Activated T-helper 1 cell treated with anti-CD3 and anti-CD28 coated beads, Interleukin-2, amount 50 U/mL, for 16 hours (primary cell): ENCODE measurements at places on chromosomes 7 and 10.

GRCh38 chr10:78278058-78278404 is 244.4 kb downstream of the RPS24 start:
- no peak for DNase-seq

DNA sequence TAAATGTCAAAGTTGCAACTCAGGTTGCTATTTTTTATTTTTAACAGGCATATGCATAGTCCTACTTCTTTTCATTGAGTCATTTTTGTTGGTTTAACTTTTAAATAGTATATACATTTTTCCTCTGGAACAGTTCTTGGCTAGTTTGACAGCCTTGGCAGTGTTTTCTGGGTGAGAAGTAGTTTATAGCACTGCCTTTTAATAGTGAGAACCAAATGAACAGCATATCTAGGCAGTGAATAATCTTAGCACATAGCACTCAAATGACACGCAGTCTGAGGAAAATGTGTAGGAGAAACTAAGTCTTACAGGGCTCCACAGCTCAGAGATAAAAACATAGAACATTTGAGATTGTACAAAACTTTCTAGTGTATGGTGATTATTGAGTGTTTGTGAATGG is 265.5 kb upstream of the POT1 start:
- DNase-seq = no peak

DNA sequence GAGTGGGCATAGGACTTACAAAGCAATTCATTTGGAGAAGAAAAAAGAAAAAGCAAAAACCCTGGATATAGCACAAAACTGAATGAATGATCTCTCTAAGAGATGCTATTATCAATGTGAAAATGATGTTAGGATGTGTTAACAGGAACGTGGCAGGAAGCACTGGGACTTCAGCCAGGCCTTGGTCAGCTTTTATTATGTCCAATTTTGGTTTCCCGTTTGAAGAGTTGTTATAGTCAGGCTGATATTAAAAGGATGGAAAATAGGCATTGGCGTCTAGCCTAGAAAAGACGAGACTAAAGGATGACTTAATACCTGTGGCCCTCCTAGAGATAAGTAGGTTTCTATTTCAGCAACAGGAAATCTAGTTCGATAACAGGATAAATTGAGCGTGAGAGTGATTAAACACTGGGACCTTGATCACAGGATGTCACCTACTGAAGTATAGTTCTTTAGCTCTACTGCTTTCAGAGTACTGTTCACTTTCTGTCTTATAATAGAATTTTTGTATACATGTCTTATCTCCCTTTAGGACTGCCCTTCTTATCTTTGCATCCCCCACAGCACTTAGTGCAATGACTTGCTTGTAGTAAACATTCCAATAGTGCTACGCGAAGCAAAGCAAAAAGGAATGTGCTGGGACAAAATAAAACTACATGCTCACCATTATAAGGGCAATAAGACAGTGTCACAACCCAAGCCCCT is 99.8 kb upstream of the AGBL3 start:
- no peak for DNase-seq

- DNase-seq = no peak
These were observed 49.7 kb downstream of the FAM241B start for GRCh38 chr10:69679736-69680135.

- no peak for DNase-seq
These were observed 218.0 kb downstream of the PHF14 start for GRCh38 chr7:11191574-11192220.

- peak; percentile 49 for DNase-seq
These were observed 9.1 kb upstream of the ZYX start for GRCh38 chr7:143372070-143372469.

DNA sequence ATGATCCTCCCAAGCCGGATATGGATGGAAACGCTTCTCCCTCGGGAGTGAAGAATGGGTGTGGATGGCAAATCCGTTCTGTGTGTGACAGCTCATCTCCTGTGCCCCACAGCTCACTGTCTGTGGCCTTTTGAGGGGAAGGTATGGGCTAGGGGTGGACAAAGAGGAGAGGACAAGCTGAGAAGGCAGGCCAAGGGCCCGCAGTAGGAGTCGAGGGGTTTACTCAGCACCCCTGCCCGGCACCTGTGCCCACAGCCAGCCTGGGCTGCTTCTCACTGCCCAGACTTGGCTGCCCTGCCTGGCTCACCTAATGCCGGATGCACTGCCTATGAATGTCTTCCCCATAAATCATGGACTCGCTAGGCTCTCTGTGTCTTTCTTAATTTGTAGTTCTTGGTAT is 503.8 kb downstream of the TCERG1L start:
- no peak for DNase-seq

DNA sequence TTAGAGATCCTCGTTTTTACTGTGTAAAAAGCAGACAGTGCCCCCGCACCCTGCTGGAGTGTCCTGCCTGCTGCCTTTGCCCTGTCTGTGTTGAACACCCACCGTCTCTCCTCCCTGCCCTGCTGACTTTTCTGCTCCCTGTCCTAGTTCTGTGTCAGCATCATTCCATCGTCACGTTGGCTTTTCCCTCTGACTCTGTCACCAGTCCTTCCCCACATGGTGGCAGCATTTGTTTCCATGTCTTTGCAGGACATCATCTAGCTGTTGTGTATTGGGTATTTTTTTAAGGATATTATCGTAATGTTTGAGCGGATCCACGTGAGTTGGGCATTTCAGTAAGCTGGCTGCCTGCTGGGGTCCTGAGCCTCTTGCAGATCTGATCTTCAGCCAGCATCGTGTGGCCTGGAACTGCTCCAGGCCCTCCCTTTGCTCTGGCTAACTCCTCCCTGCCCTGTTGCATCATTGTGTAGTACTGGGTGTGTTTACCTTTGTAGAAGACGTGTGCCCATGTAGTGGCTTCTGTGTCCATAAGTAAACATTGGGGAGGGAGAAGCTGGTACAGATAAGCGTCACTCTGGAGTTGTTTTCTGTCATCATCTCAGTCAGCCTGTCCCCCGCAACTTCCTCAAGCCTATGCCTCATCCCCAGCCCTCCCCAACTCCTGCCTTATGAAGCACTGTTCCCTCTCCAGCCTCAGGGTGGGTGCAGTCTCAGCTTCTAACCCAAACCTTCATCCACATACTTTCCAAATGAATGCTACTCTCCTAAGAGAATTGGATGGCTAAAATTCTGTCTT is 44.3 kb downstream of the TRRAP start:
- no peak for DNase-seq

DNA sequence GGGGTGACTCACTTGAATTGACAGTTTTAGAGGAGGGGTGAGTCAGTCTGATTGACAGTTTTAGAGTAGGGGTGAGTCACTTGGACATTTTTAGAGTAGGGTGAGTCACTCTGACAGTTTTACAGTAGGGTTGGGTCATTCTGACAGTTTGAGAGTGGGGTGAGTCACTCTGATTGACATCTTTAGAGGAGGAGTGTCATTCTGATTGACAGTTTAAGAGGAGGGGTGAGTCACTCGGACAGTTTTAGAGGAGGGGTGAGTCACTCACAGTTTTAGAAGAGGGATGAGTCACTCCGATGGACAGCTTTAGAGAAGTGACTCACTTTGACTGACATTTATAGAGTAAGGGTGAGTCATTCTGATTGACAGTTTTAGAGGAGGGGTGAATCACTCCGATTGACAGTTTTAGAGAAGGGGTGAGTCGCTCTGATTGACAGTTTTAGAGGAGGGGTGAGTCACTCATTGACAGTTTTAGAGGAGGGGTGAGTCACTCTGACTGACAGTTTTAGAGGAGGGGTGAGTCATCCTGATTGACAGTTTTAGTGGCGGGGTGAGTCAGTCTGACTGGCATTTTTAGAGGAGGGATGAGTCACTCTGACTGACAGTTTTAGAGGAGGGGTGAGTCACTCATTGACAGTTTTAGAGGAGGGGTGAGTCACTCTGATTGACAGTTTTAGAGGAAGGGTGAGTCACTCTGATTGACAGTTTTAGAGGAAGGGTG is 595.9 kb downstream of the DNAJB6 start:
- DNase-seq = no peak

DNA sequence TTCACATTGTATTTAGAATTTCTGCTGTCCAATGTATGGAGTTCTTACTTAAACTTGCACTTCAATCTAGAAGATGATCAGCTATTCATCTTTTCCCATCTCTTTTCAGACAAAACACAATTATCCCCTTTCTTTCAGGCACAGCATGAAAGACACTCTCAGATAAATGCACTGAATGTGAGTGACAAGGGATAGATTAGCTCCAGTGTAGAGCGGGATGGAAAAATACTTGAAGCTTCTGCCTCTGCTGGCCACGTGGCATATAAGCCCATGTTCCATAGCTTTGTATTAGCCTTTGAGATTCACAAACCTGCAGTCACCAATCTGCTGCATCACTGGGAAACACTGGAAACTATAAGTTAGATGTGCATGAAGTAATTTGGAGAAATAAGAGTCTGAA is 162.2 kb upstream of the FAM3C start:
- no peak for DNase-seq

- DNase-seq = no peak
These were observed 25.2 kb downstream of the LOXL4 start for GRCh38 chr10:98242823-98243222.

- DNase-seq = no peak
These were observed 33.2 kb upstream of the MKRN1 start for GRCh38 chr7:140512317-140513000.

GRCh38 chr7:28800150-28800549 is 158.0 kb downstream of the TRIL start:
- DNase-seq = no peak

- DNase-seq = no peak
These were observed 64.7 kb downstream of the ZMIZ1 start for GRCh38 chr10:79133416-79133815.

DNA sequence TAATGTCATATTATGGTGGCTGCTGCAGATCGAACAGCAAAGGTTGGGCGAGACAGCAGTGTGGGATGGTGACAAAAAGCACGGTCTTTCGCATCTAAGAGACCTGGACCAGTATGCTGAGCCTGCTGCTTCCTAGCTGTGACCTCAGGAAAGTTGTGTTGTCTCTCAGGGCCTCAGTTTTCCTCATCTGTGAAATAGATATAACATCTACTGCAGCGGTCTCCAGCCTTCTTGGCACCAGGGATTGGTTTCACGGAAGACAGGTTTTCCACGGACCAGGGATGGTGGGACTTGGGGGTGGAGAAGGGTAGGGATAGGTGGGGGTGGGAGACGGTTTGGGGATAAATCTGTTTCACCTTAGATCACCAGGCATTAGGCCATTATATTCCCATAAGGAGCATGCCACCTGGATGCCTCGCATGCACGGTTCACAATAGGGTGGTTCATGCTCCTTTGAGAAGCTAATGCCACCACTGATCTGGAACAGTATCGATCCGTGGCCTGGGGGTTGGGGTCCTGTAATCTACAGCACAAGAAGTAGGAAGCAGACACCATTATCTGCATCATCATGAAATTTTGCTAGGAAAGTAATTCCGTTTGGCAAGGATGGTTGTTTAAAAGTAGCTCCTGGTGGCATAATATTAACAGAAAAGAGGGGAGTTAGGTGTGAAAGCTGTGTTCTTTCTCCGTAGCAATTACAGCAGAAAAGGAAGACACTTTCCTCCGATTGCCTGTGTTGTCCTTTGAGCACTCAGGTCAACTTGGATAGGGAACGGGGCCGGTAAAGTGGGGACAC is 10.8 kb downstream of the KLF6 start:
- no peak for DNase-seq

DNA sequence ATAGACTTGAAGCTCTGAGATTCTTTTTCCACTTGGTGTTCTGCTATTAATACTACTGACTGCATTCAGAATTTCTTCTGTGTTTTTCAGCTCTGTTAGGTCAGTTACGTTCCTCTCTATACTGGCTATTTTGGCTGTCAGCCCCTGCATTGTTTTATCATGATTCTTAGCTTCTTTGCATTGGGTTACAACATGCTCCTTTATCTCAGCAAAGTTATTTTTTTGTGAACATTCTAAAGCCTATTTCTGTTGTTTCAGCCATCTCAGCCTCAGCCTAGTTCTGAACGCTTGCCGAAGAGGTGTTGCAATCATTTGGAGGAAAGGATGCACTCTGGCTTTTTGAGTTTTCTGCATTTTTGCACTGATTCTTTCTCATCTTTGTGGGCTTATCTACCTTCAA is 201.5 kb upstream of the GNAI1 start:
- DNase-seq = no peak

DNA sequence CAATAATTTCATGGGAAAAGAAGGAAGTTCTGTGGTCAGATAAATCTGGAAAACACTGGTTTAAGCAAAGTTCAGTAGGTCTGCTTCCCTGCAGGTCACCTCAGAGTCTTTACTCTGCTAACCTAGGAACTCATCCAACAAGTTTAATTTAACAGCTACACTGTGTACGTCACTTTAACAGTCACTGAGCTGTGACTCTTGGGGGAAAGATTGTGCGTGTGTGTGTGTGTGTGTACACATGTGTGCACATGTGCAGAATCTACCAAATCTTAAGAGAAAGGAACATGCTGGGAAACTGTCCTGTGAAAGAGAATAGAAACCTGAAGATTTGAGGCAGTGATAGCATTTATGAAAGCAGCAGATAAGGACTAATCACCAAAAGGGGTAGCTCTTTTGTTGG is 62.6 kb downstream of the IKZF1 start:
- DNase-seq = no peak

DNA sequence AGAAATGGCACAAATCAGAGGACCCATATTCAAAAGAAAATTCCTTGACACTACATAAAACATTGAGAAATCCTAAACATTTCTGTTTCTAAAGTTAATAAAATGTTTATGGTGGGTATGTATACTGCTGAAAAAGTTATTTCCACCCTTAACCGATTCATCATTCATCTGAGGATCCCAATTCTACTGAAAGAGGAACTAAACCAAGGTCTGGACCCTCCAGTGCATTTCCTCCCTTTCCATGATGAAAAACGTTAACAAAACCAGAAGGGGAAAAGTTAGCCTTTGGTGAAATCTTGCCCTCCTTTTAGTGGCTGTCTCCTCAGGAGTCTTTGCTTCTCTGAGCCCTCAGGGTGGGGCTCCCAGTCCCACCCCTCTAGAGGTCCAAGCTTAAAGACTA is 144.5 kb upstream of the ASAH2 start:
- no peak for DNase-seq

GRCh38 chr7:120724448-120724847 is 133.5 kb downstream of the TSPAN12 start:
- DNase-seq = no peak

GRCh38 chr7:156162451-156162850 is 350.2 kb upstream of the SHH start:
- DNase-seq = no peak

DNA sequence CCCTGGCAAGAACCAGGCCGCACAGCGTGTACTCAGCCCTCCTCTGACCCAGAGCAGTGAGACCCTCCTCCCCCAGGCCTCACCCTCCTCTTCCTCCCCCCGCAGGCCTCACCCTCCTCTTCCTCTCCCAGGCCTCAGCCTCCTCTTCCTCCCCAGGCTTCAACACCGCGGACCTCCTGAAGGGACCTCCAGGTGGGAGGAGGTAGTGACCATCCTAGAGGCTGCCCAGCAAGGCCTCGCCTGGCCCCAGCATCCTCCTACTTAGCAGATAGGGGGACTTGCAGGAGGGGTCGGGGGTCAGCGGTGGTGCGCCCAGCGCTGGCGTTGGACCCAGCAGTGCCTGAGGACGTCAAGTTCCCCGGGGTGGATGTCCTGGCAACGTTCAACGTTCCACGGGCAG is 270.8 kb downstream of the ELFN1 start:
- no peak for DNase-seq

GRCh38 chr7:19117091-19117869 is at the start of gene TWIST1:
Gene TWIST1, minus strand, starts transcription at chr7:19117636. Its CDS starts 315 bp downstream, at chr7:19117321.
- DNase-seq = no peak
